NCI-H2227 treated with DMSO at 0.1 percent for 48 hours (cell line): ENCODE measurements at places on chromosomes 3 and 15.

- peak; percentile 9 for DNase-seq
Measured at GRCh38 chr3:66153481-66154443, 67.0 kb upstream of the SLC25A26 start.

- DNase-seq: no peak
Measured at GRCh38 chr15:30917013-30917412, 13.3 kb downstream of the FAN1 start.

GRCh38 chr3:153595186-153595815, 433.3 kb downstream of the RAP2B start:
- no peak for DNase-seq

GRCh38 chr15:47570881-47571640, 146.2 kb upstream of the SEMA6D start:
- no peak for DNase-seq

GRCh38 chr3:16896820-16897219, 12.1 kb downstream of the PLCL2 start:
- DNase-seq: no peak

DNA sequence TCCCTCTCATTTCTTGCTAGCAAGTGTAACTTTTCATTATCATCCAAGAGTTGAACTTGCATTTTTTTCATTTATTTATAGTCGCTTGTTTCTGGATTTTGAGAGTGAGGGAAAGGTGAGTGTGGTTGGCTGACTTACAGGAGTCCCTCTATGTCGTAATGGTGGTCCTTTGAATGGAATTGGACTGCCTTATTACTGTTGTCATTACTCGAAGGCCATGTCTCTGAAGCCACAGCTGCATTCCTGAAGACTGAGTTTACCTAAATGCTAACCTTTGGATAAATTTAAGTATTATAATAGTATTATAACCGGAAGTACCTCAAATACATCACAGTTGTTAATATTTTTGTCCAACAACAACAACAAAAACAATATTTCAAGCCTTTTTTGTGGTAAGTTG, 488.9 kb downstream of the GABRG3 start:
- no peak for DNase-seq

DNA sequence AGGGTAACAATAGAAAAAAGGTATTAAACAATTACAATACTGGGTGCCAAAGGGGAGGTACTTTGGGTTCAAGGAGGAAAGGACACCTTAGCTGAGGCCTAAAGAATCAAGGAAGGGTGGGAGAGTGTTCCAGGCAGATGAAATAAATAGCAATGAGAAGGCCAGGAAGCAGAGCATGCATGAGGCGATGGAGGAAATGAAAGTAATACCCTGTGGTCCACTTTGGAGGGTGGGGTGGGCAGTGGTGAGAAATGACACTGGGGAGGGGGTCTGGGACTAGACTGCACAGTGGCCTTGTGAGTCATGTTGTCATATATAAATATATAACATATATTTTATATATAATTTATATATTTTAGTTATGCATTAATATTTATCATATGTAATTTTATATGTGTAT, 55.9 kb downstream of the BHLHE40 start:
- DNase-seq: no peak

- peak; percentile 15 for DNase-seq
Measured at GRCh38 chr15:90165659-90166489, 35.3 kb upstream of the SEMA4B start.

DNA sequence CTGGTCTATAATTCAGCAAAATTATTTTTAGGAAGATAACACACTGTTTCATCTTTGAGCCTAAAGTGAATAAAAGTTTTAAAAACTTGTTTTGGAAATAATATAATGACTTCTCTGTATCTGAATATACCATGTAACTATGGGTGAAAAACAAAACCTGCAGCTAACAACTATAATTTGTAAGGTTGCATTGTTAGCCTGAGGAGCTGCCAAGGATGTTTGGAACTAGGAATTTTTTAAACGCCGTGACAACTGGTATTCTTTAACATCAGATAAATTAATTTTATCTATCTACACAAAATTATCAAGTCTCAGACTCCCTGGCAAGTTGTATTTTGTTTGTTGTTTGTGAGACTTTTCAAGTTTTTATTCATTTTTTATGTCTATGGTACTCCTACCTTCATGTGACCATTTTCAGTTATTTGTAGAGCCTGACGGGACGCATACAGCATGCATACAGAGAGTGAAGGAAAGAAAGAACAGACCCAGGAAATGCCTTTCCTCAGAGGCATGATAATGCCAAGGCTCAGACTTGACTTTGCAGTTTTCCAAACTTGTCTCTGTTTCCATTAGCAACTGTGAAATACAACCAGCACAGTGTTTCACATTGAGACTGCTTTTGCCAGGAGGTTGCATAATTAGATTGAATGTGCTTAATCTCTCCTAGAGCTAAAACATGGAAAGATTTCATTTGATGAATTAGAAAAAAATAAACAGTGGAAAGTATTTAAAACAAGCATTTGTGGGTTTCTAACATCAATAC, 60.8 kb upstream of the ARHGEF26 start:
- no peak for DNase-seq

GRCh38 chr3:15097891-15098290, 1.1 kb downstream of the RBSN start:
- DNase-seq: no peak

- no peak for DNase-seq
Measured at GRCh38 chr3:73559749-73560148, 65.0 kb downstream of the PDZRN3 start.

DNA sequence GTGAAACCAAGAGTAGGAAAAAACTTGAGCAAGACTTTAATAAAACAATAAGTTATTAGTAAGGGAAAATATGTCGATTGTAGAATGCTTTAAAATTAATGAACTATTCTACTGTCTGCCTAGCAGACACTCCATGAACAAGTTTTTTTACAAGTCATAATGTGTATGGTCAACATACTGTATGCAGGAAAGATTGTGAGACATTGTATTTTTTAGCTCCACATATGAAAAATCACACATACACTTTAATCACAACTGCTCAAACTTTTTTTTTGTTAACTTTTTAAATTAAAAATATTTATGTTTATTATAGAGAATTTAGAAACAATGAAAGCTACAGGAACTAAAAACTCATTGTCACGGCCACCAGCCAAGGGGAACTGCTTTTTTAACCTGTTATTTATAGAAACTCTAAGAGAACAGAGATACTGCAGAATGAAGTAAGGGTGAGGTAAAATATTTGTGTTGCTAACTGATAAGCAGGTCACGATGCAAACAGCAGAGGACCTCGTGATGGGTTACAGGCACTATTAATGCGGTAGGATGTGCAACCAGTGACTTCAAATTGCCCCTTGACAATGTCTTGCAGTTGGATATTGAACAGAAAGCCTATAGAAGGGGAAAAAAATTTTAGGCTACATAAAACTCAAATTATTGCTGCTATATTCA, 53.0 kb downstream of the THSD4 start:
- DNase-seq: no peak

- no peak for DNase-seq
Measured at GRCh38 chr15:74977599-74977998, 17.8 kb upstream of the SCAMP5 start.

DNA sequence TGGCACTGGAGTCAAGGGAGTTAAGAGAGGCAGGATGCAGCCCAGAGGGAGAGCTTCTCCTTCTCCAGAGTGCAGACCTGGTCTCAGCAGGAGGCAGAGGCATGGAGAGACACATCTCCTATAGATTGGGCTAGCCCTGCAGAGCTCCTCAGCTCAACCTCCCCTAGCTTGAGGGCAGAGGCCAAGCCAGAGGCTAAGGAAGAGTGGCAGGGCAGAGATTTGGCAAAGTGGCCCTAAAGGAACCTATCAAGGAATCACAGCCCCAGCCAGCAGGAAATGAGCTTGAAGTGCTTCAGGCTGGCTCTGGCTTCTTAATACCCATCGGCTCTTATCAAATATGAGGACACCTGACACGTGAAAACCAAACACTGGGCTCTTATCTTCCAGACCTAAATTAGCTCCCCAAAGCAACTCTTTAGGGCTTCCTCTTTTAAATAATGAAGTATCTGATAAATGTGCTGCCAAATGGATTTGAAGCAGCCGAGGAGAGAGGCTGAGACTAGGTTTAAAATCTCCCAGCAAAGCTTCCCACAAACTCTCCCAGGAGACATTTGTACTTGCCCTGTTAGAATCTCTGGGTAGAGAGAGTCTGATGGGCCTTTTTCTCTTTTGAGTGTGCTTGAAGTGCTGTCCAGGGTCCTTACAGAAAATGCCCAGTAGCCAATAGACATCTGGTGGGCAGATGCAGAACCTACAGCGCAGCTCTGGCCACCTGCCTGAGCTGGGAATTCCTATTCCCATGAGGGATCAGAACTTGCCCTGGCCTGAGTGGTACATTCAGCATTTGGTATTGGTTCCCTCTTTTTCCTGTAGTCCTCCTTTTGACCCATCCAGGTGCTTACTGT, 271.4 kb downstream of the CLSTN2 start:
- DNase-seq: no peak

DNA sequence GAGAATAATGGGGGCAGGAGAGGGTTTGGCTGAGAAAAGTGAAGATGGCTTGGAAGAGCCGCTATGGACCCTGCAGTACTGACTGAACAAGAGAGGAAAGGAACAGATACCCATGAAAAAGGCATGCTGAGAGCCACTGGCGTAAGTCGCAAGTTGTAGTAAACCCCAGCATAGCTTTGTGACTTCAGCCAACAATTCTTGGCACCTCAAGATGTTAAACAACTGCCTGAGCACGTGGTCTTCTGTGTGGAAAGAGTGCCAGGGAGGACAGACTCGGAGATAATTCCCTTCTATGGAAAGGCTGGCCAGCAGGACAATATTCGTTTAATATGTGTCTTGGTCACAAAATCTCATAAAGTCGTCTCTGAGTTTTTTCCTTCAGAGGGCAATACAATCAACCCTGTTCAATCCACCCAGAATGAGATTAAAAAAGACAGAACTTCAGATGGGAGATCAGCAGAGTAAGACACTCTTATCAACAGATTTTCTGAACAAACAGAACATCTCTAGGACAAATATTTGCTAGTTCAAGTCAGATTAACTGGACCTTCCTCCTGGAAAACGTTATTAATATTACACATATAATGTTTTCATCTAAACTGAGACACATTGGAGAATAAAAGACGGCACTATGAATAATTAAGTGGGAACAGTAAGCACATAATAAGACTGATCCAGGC, 49.2 kb downstream of the NEK10 start:
- DNase-seq: no peak

DNA sequence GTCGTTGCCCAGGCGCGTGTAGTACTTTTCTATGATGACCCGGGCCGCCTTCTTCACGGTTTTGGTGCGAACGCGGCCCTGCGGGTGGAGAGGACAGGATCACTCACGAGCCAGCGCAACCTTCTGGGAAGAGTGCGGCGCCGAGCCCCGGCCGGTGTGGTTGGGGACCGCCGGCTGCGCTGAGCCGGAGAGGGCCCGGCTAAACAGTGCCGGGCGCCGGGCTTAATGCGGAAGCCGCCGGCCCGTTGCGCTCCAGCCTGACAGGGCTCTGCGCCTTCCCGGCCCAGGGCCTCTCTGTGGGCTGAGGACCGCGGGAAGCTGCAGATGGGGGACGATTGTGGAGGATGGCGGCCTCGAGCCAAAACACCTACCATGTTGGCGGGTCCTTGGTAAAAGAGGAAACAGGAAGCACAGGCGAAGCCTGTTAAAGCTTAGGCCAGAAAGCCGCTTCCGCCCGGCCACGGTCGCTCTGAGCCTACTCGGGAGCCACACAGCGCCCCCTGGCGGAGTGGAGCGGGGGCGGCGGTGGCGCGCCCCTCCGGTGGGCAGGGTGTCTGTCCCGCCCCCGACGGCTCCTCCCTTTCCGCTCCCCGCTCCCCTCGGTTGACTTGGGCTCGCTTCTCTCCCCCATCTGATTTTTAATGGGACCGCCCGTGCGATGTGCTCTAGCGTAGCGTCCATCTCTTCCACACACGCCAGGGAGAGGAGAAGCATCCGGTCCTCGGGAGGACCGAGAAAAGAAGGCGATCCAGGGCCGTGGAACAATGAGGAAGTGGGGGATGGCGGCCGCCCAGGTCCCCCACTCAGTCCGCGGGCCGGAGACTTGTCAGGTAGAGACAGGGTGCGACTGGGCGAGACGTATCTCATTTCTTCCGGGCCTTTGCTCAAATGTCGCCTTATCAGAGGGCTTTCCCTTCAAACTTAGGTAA, at the start of gene RPS17:
Gene RPS17 (minus strand): TSS at position 403 of the 929 bp plus-strand sequence. CDS start 29 bp downstream, at position 374.
- DNase-seq: no peak

- DNase-seq: no peak
Measured at GRCh38 chr15:91244919-91245318, 144.9 kb downstream of the SV2B start.

DNA sequence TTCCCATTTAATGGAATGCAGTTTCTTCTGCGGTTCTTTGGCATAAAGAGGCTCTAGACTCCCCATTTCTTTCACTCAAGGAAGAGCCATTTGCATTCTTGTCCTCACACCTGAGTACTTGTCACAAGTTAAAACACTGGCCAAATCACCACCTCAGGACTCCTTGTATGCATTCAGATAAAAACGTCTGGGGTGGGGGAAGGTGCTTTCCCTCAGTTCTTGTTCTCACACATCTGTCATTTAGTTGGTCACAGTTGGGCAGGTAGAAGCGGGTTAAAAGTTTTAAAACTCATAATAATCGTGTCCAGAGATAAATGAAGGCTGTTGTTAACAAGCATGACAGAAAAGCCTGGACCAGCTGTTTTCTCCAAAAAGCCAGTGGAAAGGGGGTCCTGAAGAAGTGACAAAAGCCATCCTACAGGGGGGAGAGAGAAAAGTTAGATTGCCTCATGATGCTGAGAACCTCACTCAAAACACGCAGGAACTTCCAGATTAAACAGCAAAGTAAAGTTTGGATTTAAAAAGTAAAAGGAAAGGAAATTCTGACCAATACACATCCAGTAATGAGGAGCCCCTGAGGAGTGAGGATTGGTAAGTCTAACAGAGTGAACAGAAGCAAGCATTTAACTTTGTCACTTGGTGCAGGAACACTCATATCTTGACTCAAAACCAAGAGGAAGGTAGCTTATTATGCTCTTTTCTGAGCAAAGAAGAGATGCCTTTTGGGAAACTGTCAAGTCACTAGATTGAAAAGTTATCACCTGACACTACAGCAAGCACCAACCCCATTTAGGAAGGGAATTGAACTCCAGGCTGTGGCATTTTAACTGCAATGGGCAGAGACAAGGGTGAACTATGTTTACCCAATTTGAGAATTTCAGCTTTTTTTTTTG, 2.8 kb downstream of the BCL2L10 start:
- DNase-seq: no peak

- DNase-seq: no peak
Measured at GRCh38 chr3:69299344-69299743, 86.5 kb downstream of the FRMD4B start.
